ENCODE measurements at places on chromosomes 2 and 18.

- no peak for DNase-seq
Measured at GRCh38 chr2:27572998-27573429, 9.8 kb upstream of the ZNF512 start.

GRCh38 chr2:215681799-215682596 lies 246.1 kb upstream of the FN1 start:
- no peak for DNase-seq

DNA sequence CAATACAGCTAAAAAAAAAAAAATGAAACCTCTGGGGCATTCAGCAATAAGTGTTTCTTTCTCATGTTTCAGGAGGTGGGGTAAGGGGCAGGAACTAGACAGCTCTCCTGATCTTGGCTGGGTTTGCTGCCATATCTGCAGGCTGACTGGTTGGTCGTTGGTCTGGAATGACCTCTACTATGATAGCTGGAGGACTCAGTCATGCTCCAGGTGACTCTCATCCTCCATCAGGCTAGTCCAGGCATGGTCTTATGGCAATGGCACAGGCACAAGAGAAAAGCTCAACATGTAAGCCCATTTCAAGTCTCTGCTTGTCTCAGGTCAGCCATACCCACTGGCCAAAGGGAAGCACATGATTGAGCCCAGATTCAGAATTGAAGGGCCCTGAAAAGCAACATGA lies 9.5 kb upstream of the SLC1A4 start:
- no peak for DNase-seq

GRCh38 chr2:67572721-67573435 lies 175.7 kb downstream of the ETAA1 start:
- DNase-seq: no peak

DNA sequence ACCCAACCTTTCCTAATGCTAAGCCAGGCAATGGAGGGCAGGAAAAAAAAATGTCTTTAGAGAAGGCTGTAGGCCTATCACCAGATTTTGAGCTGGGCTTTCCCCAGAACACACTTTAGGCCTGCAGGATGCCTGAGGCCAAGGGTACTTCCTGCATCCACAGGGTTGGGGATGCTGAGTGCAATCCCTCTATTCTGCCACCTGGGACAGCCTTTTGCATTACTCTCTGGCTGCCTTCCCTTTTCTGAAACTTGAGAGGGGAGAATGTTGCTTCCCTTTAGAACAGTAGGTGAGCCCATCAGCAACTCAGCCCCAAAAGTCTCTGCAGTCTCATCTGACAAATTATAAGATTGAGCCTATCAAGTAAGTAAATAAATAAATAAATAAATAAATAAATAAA lies 195.2 kb downstream of the SLC8A1 start:
- DNase-seq: no peak

GRCh38 chr18:48955830-48956261 lies 5.1 kb upstream of the SMAD7 start:
- no peak for DNase-seq

DNA sequence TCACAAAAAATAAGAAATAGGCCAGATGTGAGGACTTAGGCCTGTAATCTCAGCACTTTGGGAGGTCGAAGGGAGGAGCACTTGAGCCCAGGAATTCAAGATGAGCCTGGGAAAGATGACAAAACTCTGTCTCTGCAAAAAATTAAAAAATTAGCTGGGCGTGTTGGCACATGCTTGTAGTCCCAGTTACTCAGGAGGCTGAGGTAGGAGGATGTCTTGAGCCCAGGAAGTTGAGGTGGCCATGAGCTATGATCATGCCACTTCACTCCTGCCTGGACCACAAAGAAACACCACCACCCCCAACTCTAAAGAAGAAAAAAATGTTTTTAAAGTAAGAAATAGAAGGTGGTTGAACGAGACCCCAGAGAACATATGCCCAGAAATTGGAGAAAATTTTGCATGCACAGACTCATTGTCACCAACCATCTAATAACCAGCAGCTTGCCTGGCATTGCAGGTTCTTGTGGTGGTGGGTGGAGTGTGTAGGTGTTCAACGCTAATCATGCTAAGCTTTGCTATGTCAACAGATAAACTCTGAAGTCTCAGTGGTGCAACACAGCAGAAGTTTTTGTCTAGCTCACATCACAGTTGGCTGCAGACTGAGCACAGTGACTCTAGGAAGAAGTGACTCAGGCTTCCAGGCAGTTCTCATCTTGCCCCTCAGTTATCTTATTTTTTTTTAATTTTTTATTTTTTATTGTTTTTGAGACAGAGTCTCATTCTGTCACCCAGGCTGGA lies 18.6 kb downstream of the ARL4C start:
- DNase-seq: no peak

GRCh38 chr2:195520671-195521155 lies 136.3 kb upstream of the SLC39A10 start:
- no peak for DNase-seq

DNA sequence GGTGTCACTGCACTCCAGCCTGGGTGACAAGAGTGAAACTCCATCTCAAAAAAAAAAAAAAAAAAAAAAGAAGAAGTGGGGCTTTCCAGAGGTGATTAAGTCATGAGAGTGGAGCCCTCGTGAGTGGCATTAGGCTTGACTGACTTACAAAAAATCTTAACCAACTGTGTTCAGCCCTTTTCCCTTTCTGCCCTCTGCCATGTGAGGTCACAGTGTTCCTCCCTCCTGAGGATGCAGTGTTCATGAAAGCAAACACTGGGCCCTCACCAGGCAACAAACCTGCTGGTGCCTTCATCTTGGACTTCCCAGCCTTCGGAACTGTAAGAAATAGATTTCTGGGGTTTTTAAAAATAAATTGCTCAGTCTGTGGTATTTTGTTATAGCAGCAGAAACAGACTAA lies 37.0 kb upstream of the METTL21A start:
- DNase-seq: no peak

DNA sequence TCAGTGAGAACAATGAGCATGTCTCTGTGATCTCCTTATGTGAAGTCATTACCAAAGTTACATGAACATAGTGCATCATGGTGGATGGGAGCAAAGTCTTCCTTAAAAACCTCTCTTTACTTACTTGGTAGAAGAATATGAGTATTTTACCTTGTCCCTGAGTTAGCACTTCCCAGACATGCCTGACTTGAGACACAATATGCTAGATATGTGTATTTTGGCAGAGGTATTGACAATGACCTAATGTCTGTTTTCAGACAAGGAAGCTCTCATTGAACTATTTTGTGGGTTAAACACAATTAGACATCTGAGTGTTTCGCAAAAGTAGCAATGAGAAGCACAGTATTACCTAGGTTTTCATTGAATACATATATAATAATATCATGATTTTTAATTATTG lies 99.1 kb upstream of the MC4R start:
- DNase-seq: no peak

GRCh38 chr2:6314218-6314960 lies 551.3 kb downstream of the CMPK2 start:
- DNase-seq: no peak

DNA sequence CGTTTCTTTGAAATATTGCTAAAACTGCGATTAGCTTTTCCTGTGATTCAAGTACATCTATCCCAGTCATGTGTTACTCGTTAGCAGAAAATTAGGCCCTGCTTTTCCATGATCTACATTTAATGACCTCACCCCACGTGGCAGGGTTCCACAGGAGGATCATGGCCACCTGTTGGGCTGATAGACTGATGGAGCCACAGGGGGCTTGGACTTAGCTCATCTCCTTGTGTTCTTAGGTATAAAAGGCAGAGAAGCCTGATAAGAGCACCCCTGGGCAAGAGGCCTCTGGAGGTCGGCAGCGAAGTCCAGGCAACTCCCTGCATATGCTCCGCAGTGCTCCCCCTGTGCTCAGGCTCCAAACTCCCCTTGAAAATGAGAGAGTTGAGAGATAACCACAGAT lies 12.9 kb downstream of the FZD7 start:
- no peak for DNase-seq

- no peak for DNase-seq
Measured at GRCh38 chr2:181308766-181309515, 148.2 kb upstream of the ITGA4 start.

- DNase-seq: no peak
Measured at GRCh38 chr2:6748406-6749067, 117.2 kb downstream of the CMPK2 start.

GRCh38 chr18:66769375-66769774 lies 165.5 kb upstream of the CDH19 start:
- no peak for DNase-seq

- no peak for DNase-seq
Measured at GRCh38 chr2:2564300-2565078, 233.4 kb upstream of the MYT1L start.

- no peak for DNase-seq
Measured at GRCh38 chr18:23066060-23066459, 69.2 kb upstream of the CABLES1 start.

DNA sequence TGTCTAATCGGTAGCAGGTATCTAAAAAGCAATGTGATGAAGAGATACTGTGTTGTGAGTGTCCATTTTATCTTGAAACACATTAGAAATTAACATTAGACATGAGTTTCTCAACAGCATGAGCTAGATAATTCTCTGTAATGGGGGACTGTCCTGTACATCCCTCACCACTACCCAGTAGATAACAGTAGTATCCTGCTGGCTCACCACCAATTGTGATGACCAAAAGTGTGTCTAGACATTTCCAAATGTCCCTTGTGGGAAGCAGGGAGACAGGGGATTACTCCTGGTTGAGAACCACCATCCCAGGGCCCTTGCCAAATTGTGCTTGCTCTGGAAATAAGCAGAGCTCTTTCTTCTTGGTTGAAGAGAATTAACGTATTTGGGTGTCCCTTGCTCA lies 239.3 kb downstream of the IRS1 start:
- no peak for DNase-seq

DNA sequence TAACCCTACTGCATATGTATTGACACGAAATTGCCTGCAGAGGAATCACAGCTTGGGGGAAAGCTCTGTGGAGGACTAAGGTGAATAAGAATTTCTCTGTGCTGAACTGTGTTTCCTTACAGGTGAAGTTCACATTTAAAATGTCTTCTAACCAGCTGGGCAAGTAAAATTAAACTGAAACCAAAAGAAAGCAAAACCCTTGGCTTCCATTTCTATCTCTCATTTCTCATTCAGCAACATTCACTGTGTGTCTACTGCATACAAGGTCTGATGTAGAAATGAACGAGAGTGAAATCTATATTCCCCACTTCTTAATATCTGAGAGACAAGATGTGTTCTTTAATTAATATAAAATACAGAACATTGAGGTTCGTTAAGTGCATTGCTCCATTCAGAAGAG lies 397.3 kb downstream of the SOX11 start:
- no peak for DNase-seq

DNA sequence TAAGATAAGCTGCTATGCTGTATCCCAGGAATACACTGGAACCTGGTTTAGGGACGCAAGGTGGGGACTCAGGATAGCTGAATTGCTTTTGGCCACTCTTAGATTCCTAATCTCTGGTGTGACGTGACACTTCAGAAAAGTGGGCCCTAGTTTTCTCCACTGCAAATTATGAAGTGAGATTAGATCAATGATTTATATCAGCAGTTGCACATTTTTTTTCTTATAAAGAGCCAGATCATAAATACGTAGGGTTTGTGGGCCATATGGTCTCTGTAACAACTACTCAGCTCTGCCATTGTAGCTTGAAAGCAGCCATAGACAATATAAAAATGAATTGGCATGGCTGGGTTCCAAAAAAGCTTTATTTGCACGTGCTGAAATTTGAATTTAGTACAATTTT lies 85.4 kb upstream of the CPO start:
- no peak for DNase-seq

- DNase-seq: no peak
Measured at GRCh38 chr2:6654279-6654678, 211.4 kb downstream of the CMPK2 start.

DNA sequence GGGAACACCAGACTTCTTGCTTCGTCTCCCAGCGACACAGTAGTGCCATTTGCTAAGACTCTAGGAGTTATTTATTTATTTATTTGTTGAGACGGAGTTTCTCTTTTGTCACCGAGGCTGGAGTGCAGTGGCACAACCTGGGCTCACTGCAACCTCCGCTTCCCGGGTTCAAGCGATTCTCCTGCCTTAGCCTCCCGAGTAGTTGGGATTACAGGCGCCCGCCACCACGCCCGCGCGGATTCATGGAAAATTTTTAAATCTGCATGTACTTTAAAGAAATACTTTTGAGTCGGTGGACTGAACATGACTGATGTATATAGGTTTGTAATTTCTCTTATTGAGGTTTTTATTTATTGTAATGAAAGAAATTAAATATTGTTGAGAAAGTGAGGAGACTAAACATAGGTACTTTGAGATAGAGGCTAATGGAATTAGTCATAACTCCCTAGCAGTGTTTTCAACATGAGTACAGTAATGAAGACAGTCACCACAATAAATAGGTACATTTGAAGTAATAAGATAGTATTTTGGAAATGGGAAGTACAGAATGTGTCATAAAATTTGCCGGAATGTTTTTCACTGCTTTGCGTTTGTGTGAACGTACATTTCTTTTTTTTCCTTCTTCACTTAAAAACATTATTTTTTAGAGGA lies 983 bp downstream of the MTX2 start:
- DNase-seq: no peak

DNA sequence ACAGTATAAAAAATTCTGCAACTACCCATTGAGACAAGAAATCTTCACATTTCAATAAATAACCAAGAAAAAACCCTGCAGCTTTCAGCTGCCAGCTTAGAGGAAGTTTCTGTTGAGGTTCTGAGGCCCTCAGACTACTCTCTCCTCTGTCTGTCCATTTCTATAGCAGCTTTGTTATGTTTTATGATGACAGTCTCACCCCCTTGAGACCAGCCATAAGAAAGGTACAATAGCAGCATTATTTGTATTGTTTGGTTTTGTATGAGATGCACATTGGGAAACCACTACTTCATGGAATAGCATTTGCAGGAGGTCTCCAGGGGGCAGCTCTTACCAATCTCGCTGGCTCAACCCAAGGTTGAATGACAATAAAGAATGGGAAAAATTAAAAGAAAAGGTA lies 334.6 kb upstream of the VRK2 start:
- DNase-seq: no peak

DNA sequence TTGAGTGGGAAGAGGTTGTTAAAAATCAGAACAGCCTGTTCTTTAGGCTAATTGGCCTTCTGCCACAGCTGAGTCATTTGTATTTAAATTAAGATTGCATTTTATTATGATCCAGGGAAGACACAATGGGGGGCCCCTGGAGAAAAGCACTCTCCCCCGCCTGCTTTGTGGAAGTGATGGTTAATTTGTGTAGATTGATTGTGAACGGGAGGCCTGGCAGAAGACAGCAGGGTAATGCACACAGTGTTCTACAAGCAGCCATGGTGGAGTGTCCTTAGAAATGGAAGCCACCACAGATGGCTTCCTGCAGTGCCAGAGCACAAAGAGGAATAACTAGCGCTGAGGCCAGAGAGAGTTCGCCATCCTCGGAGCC lies 19.6 kb downstream of the RAMP1 start:
- no peak for DNase-seq

- no peak for DNase-seq
Measured at GRCh38 chr18:68041327-68041726, 524.8 kb upstream of the DSEL start.

- no peak for DNase-seq
Measured at GRCh38 chr2:152063325-152063924, 35.4 kb downstream of the CACNB4 start.

DNA sequence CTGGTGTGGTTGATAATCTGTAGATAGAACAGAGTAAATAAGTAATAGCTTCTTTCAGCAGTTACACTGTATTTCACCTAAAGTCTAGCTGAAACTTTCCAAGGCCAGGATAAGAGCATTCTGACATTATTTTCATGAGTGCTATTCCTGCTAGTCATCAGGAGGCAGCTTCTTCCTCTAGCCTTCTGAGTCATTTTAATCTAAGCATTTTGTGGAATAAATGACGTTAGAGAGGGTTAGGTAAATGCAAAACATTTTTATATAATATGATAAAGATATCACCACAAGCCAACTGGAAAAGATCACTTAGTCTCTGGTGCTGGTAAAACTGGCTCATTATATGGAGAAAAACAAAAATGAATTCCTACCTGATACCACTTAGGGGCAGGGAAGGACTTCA lies 138.5 kb downstream of the MEP1B start:
- DNase-seq: no peak

All from anterior cingulate cortex (tissue), 58 donors.